Upper lobe of left lung (tissue), 6 donors: ENCODE measurements at places on chromosomes 7 and 10. TPM values are rescaled to one million over a fixed set of nuclear protein-coding genes. Genes with fewer than 3 reads are reported as not detected.
A peak's percentile ranks its signal among the peaks of the same experiment; 100 is the strongest.

Gene PNLIPRP2
- total RNA-seq, result 0.88 TPM

GRCh38 chr10:107104026-107104652 lies 60.4 kb downstream of the SORCS1 start:
- no peaks in the 10 kb centered on the region for H3K27me3 ChIP-seq
- no peak overlapping the region for H3K27ac ChIP-seq
- H3K4me1 ChIP-seq, result no peaks in the 10 kb centered on the region
- H3K4me3 ChIP-seq, result no peak overlapping the region
- no peak for DNase-seq
- no peaks in the 10 kb centered on the region for H3K36me3 ChIP-seq

- no peaks in the 10 kb centered on the region for H3K27me3 ChIP-seq
- H3K4me3 ChIP-seq, result no peak overlapping the region
- no peaks in the 10 kb centered on the region for H3K4me1 ChIP-seq
- no peak overlapping the region for H3K27ac ChIP-seq
- H3K36me3 ChIP-seq, result no peaks in the 10 kb centered on the region
- no peak for DNase-seq
These were observed 59.8 kb downstream of the RAMP3 start for GRCh38 chr7:45217358-45217757.

DNA sequence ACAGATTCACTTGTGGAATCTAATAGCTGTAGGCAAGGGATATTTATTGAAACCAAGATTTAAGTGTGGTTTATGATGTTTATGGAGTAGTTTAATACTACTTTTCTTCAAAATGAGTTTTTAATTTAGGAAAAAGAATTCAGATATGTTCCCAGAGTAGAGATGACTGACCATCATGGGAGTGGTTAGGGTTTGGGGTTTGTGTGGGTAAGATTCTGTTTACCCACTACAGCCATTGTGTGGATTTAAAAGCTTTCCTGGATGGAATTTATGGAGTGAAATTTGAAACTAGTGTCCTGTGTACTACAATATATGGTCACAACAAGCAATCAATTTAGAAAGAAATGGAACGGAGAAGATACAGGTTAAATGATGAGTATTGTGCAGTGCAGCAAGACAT lies 453.5 kb downstream of the AUTS2 start:
- H3K4me1 ChIP-seq, result no peaks in the 10 kb centered on the region
- H3K27me3 ChIP-seq, result no peaks in the 10 kb centered on the region
- DNase-seq, result no peak
- H3K4me3 ChIP-seq, result no peak overlapping the region
- no peak overlapping the region for H3K27ac ChIP-seq
- H3K36me3 ChIP-seq, result no peaks in the 10 kb centered on the region

DNA sequence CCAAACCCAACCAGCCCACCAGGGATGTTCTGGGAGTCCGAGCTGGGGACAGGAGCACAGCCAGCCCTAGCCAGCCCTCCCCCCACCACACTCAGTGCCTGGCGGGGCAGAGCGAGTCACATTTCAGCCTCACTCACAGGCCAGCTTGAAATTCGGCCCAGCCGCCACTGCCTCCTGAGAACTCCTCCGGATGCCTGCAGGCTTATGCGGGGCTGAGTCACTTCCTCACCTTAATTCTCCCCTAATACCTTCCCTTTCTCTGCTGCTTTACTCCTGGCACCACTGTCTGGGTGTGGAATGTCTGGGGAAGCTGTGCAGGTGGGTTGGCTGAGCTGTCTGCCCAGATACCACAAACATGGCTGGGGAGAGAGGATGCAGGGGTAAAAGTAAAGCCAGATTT lies 22.6 kb upstream of the DLG5 start:
- H3K4me1 ChIP-seq, result no peaks in the 10 kb centered on the region
- H3K36me3 ChIP-seq, result no peaks in the 10 kb centered on the region
- H3K27me3 ChIP-seq, result no peaks in the 10 kb centered on the region
- no peak overlapping the region for H3K27ac ChIP-seq

- no peak for DNase-seq
- H3K4me1 ChIP-seq, result no peaks in the 10 kb centered on the region
- no peak overlapping the region for H3K4me3 ChIP-seq
- H3K27me3 ChIP-seq, result no peaks in the 10 kb centered on the region
- H3K36me3 ChIP-seq, result no peaks in the 10 kb centered on the region
These were observed 24.6 kb downstream of the PAPOLB start for GRCh38 chr7:4837041-4837802.

DNA sequence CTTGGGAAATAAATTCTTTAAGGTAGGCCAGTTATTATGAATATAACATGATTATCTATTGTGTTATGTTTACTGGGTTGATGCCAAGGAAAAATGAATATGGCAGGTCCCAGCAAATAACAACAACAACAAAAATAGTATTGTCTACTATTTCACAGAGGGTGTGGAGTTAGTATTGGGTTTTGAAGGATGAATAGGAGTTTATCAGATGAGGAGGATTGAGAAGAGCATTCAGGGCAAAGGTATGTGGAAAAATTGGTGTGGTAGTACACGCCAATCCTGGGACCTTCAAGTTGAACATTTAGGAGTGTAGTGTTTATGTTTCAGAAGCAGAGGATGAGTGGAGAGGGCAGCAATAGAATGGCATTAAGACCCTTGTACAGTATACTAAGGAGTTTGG lies 671.9 kb downstream of the AUTS2 start:
- H3K27me3 ChIP-seq, result no peaks in the 10 kb centered on the region
- no peak overlapping the region for H3K27ac ChIP-seq
- no peaks in the 10 kb centered on the region for H3K36me3 ChIP-seq
- H3K4me3 ChIP-seq, result no peak overlapping the region
- no peaks in the 10 kb centered on the region for H3K4me1 ChIP-seq
- DNase-seq, result no peak

DNA sequence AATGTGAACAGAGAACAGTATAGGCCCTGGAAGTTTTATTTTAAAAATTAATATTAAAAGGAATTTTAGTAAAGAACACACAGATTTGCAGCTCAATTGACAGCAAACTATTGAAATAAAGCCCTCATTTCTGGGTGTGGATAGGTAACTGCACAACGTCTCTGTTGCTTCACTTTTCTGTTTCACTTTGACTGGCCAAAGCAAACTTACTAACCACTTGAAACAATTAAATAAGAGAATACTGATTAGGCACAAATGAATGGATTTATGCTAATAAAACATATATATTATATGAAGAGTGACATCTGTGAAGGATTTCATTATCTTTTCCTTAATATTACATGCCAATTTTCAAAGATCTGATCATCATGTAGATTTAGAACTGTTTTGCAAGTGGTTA lies 11.9 kb downstream of the ZNF804B start:
- DNase-seq, result no peak
- no peaks in the 10 kb centered on the region for H3K4me1 ChIP-seq
- H3K36me3 ChIP-seq, result no peaks in the 10 kb centered on the region
- H3K4me3 ChIP-seq, result no peak overlapping the region

DNA sequence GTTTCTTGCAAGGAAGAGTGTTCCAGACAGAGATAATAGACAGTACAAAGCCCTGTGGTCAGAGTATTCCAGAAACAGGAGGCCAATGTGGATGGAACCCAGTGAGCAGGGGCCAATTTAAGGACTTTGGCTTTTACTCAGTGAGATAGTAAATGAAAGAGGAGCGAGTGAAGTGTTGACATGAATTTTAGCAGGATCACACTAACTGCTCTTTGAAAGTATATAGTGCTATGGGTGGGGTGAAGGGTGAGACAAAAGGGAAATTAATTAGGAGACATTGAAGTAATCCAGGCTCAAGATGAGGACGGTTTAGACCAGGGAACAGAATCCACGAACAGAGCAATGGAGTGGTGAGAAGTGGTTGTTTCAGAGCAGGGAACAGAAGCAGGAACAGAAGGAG lies 62.2 kb upstream of the TES start:
- H3K27ac ChIP-seq, result no peak overlapping the region
- no peaks in the 10 kb centered on the region for H3K27me3 ChIP-seq
- no peak overlapping the region for H3K4me3 ChIP-seq
- H3K36me3 ChIP-seq, result no peaks in the 10 kb centered on the region
- no peak for DNase-seq

Gene AS3MT
- total RNA-seq, result 1.7 TPM

GRCh38 chr10:68202960-68203353 lies 29.0 kb downstream of the ATOH7 start:
- H3K4me3 ChIP-seq, result no peak overlapping the region
- DNase-seq, result peak; percentile 35
- no peaks in the 10 kb centered on the region for H3K4me1 ChIP-seq
- no peak overlapping the region for H3K27ac ChIP-seq
- H3K27me3 ChIP-seq, result no peaks in the 10 kb centered on the region

DNA sequence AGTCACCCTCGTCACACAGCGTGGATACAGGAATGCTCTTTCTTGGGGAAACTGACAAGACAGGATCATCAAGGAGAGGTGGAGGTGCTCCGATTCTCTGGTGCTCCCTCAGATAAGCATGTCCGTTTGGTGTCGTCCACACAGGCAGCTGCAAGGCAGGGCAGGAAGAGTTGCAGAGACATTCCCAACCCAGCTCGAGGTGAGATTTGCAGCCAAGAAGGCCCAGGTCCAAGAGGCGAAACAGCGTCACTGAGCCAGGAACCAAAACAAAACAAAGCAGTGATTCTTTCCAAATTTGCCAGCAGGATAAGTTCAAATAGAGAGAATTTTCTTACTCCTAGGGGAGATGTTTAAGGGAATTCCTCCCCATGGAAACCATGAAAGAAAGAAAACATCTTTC lies 386.5 kb upstream of the PFKP start:
- no peak overlapping the region for H3K27ac ChIP-seq
- H3K4me1 ChIP-seq, result no peaks in the 10 kb centered on the region
- H3K36me3 ChIP-seq, result no peaks in the 10 kb centered on the region
- no peak overlapping the region for H3K4me3 ChIP-seq
- H3K27me3 ChIP-seq, result no peaks in the 10 kb centered on the region

GRCh38 chr7:74399006-74399405 lies 54.7 kb upstream of the GTF2IRD1 start:
- no peaks in the 10 kb centered on the region for H3K36me3 ChIP-seq
- no peak overlapping the region for H3K27ac ChIP-seq
- H3K4me3 ChIP-seq, result no peak overlapping the region
- no peaks in the 10 kb centered on the region for H3K27me3 ChIP-seq
- no peak for DNase-seq
- peaks cover 5% of the 10 kb centered on the region for H3K4me1 ChIP-seq

Gene ZFYVE27
- total RNA-seq, result 26.5 TPM
